ENCODE measurements at places on chromosomes 16 and 17.
A peak's percentile ranks its signal among the peaks of the same experiment; 100 is the strongest.

DNA sequence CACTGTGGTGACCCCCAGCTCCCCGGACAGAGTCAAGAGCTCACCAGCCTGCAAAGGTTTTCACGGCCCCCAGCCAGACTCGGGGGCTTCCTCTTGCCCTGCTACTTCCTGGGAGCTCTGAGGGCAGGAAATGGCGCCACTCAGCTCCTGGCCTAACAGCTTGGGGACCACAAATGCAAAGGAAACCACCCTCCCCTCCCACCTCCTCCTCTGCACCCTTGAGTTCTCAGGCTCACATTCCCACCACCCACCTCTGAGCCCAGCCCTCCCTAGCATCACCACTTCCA, 375 bp upstream of the SPN start:
- DNase-seq, result peak; percentile 64

- DNase-seq, result no peak
Measured at GRCh38 chr17:7508145-7508544, 24.0 kb downstream of the POLR2A start.

DNA sequence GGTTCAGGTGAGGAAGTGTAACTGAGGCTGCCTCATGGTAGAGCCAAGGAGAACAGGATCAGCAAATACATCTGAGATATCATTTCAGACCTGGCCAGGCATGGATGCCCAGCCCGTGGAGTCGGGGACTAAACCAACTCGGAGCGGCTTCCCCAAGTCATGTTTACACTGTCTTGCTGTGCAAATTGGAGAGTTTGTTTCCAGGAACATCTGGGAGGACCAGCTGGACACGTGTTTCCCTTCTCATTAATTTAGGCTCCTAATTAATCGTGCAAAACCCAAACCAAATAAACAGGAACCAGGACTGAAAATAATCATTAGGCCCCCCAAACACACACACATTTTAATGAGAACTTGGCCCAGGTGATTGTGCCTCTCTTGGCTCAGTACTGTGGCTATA, 70.9 kb upstream of the SALL1 start:
- no peak for DNase-seq

DNA sequence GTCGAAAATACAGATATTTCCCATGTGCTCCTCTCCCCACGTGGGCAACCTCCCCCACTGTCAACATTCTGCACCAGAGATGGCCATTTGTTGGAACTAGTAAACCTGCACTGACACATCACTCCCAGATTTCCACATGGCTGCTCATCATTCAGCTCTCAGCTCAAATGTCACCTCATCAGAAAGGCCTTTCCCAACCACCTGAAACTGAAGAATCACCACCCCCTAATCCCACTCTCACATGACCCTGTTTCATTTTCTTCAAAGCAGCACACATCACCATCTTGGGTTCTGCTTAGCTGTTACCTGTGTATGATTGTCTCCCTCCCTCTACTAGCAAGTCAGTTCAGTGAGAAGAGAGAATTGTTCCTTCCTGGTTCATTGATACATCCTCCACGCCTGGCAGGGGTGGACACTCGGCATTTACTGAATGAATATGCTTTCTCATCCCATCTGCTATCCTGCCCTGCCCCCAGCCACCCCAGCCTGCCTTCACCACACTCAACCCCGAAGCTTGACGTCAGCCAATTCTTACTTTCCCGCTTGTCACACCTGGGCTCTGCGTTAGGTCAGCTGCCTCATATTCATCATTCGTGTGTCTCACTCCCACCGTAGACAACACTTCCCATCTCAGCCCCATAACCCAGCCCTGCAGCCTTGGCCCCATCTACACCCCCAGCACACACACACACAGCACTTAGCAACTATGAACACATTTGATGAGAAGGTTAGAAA, 1.5 kb downstream of the C17orf114 start:
- DNase-seq, result no peak

DNA sequence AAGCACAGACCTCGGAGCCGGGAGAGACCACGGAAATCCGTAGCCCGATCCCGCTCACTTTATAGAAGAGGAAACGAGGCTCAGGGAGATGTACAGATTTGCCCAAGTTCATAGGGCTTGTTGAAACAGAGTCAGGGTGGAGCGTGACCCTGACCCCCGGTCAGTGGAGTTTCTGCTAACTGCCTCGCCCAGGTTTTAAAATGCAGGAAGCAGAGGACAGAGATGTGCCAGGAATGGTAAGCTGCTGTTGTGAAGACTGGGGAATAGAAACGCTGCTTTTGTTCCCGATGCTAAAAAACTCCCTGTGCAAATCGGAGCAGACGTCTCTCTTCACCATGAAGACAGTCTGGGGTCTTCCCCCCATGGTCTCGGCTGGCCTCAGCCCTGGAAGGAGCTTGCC, 403.0 kb downstream of the SEC14L1 start:
- DNase-seq, result no peak

DNA sequence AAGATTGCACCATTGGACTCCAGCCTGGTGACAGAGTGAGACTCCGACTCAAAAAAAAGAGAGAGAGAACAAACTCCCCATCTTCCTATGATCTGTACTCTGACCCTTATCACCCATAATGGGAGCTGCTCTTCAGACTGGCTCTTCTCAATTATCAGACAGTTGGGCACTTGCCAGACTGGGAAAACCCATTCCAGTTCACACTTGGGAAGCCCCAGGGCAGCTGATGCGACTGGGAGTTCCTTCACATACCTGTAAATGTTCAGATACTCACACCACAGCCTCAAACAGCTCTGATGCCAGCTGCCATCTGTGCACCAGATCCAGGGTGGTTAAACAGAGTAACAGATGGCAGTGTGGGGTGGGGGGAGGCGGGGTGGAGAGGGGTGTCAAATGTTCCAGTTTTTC, 23.8 kb upstream of the TMEM101 start:
- DNase-seq, result no peak

DNA sequence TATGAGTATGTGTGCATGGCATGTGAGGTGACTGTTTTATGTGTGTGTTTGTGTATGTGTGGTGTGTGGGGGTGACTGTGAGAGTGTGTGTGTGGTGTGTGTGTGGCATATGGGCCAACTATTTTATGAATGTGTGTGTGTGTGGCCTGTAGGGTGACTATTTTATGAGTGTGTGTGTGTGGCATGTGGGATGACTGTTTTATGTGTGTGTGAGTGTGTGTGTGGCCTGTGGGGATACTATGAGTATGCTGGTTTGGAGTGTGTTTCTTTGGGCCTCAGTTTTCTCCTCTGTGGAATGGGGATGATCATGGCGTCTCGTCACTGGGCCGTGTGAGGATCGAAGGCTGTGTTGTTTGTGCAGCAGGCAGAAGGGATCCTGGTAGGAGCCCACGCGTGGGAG, 152.1 kb upstream of the PLCG2 start:
- DNase-seq, result peak; percentile 29

GRCh38 chr17:7204336-7204735, 15.3 kb downstream of the DLG4 start:
- DNase-seq, result no peak

DNA sequence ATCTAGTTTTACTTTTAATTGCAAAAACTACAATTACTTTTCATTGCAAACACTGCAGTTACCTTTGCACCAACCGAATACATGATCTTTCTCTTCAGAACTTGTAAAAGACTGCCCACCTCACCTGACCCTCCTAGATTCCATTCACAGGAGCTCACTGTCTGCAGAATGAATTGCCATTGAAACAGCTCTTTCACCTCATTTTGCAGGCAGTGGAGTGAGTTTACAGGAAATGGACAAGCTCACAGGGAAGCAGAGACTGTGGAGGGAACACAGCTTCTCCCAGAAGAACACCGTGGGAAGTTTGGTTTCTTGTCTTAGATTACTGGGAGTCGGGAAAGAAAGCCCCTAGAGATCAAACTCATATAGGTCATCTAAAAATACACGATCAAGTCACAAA, 439.7 kb upstream of the RBFOX1 start:
- no peak for DNase-seq

DNA sequence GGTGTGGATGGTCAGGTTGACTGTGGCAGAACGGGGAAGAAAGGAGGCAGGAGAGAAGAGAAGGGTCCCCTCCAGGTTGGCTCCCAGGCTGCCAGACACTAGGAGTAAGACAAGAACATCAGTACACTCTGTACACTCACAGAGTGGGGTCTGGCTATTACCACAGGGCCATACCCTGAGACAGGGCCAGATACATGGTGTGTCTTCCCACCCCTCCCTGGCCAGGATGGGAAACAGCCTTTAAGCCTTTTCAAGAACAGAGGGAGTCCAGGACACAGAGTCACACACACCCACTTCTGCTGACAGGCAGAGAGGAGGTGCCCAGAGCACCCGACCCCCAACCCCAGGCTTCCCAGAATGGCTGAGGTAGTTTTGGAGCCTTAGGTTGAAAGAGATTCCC, 99.4 kb downstream of the LITAF start:
- no peak for DNase-seq

DNA sequence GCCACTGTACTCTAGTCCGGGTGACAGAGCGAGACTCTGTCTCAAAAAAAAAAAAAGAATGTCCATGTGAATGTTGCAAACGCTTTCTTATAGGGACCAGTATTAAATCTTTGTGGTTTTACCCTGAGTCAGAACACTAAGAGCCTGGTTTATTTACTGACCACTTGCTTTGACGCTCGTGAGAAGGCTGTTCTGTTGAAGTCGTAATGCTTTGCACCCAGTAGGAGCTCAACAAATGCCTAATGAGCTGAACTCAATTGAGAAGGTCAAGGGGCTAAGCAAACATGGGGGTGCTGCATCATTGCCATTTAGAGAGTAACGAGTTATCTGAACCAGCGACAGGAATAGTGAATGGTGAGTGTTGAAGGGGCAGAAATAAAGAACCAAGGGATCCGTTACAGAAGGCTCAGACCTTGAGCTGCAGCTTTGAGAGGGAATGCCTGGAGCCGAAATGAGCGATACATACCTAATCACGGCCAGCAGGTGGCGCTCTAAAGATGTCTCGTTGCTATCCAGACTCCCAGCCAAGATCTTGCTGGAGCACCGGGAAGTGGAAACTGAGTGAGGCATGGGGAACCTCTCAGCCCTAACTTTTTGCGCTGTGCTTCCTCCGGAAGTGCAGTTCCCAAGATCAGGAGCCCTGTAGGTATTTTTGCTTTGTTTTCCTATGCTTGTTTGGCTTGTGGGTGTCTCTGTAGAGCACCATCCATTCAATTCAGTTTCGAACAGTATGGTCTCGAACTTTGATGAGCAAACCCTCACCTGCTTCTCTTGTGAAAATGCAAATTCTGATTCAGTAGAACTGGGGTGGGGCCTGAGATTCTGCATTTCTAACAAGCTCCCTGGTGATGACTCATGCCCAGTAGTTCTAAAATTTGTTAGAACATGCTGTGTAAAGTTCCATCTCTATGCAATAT, 12.6 kb upstream of the RNF222 start:
- DNase-seq, result peak; percentile 61

DNA sequence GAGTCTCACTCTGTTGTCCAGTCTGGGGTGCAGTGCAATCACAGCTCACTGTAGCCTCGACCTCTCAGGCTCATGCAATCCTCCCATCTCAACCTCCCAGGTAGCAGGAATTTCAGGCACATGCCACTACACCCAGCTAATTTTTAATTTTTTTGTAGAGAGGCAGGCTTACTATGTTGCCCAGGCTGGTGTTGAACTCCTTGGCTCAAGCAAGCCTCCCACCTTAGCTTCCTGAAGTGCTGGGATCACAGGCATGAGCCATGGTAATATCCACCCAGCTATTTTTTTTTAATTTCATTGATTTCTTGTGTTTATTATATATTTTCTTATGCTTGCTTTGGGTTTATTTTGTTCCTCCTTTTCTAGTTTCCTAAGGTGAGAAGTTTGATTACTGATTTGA, 33.9 kb upstream of the NACA2 start:
- no peak for DNase-seq

- DNase-seq, result no peak
Measured at GRCh38 chr17:30421592-30421991, 42.9 kb downstream of the CPD start.

DNA sequence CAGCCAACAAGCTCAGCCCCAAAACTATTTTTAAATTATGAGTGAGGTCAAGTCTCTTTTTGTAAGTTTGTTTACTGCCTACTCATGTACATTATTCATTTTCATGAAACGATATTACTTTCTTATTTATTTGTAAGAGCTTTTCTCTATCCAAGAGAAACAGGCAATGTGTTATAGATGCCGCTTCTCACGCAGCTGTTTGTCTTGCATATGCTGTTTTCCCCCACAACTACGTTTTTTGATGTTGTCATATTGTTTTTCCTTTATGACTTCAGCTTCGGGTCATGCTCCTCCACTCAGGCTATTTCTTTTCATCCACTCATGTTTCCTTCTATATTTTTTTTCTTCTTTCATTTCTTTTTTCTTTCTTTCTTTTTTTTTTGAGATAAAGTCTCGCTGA, 20.0 kb downstream of the ITGAE start:
- DNase-seq, result no peak

GRCh38 chr16:84641643-84642358, 6.5 kb upstream of the KLHL36 start:
- no peak for DNase-seq
